ENCODE measurements at places on chromosomes 1 and 21. TPM values are rescaled to one million over a fixed set of nuclear protein-coding genes. Genes with fewer than 3 reads are reported as not detected.

C1orf87 gene
- not detected for total RNA-seq

HAO2 gene
- total RNA-seq = not detected

F13B gene
- not detected for total RNA-seq

NEGR1 gene
- not detected for total RNA-seq

TLCD4 gene
- 0.23 TPM for total RNA-seq

GBP4 gene
- total RNA-seq = 34.1 TPM

SDE2 gene
- 37.6 TPM for total RNA-seq

DNA sequence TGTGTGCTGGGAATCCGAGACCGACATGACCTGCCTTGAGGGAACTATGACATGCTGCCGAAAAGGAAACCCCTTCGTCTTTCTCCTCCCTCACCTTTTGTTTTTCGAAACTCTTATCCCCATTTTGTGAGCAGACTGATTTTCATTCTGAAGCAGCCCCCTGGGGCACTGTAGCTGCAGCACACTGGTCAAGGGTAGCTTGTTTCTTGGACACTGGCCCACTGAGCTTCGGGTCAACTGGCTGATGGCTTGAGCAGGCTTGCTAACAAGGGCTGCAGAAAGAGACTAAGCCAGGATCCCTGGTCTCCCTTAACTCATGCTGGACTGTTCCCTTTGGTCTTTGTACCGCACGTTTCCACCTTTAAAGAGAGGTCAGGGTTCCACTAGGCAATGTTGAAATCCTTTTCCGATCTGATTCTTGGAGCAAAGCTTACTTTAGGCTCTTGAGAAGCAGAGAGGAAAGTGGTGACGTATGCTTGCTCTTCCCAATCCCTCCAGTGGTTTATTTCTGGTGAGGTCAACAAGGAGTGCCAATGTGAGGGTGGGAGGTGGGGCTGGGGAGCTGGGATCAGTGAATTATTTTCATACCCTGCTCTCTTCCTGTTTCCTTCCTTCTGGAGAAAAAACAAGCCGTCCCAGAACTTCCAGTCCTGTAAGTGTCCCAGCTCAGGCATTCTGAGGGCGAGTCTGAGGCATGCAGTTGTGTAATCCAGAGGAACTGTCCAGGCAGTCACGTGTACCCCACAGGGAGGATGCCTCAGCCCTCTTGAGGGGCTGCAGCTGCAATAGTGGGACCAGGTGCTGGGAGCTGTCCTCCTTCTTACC, 7.6 kb downstream of the CYP4B1 start:
- DNase-seq = no peak
- no peak overlapping the region for H3K4me3 ChIP-seq
- peaks cover 15% of the 10 kb centered on the region for H3K27me3 ChIP-seq
- H3K36me3 ChIP-seq = peaks cover 2% of the 10 kb centered on the region

DNA sequence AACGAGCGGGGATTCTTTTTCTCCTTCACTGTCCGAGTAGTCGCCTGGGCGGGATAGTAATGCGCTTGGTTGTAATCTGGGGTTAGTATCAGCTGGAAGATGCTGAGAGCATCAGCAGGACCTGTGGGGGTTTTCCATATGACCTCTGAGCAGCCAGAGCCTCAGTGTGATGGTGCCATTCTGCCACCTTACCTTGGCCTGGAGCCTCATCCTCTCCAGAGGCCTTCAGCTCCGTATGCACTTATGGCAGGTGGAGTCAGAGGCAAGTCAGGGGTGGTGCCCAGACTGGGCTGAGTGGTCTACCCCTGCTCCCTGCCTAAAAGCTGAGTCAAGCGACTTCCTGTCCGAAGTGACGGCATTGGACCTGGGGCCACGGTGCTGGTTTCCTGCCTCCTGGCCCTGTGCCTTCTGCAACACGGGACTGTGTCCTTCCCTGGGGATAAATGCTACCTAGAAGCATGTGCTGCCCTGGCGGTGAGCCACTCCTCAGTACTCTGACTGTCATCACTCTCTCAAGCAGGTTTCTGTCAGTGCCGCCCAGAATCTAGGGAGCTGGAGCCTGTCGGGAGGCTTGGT, 24.7 kb downstream of the TENT5C start:
- H3K4me3 ChIP-seq = no peak overlapping the region
- H3K27ac ChIP-seq = peak overlapping the region; percentile 32
- DNase-seq = no peak
- H3K4me1 ChIP-seq = peaks cover 38% of the 10 kb centered on the region

GRCh38 chr1:192762265-192762664, 46.6 kb upstream of the RGS2 start:
- H3K27ac ChIP-seq = no peak overlapping the region
- H3K36me3 ChIP-seq = no peaks in the 10 kb centered on the region
- no peaks in the 10 kb centered on the region for H3K4me1 ChIP-seq
- DNase-seq = no peak
- no peak overlapping the region for H3K4me3 ChIP-seq

GRCh38 chr1:211639475-211640300, 35.7 kb downstream of the NEK2 start:
- H3K27me3 ChIP-seq = peaks cover 5% of the 10 kb centered on the region
- DNase-seq = no peak
- H3K4me3 ChIP-seq = no peak overlapping the region
- H3K27ac ChIP-seq = no peak overlapping the region
- H3K4me1 ChIP-seq = peaks cover 13% of the 10 kb centered on the region

GRCh38 chr1:206682111-206682510, 2.6 kb upstream of the MAPKAPK2 start:
- H3K4me1 ChIP-seq = peaks cover 26% of the 10 kb centered on the region
- H3K4me3 ChIP-seq = no peak overlapping the region
- peaks cover 6% of the 10 kb centered on the region for H3K27me3 ChIP-seq
- H3K27ac ChIP-seq = no peak overlapping the region
- H3K36me3 ChIP-seq = no peaks in the 10 kb centered on the region
- no peak for DNase-seq

GRCh38 chr1:221708076-221708571, 33.8 kb downstream of the DUSP10 start:
- H3K36me3 ChIP-seq = peaks cover 2% of the 10 kb centered on the region
- peak; percentile 36 for DNase-seq
- H3K4me1 ChIP-seq = peaks cover 38% of the 10 kb centered on the region
- H3K4me3 ChIP-seq = peak overlapping the region; percentile 69
- peak overlapping the region; percentile 95 for H3K27ac ChIP-seq

DNA sequence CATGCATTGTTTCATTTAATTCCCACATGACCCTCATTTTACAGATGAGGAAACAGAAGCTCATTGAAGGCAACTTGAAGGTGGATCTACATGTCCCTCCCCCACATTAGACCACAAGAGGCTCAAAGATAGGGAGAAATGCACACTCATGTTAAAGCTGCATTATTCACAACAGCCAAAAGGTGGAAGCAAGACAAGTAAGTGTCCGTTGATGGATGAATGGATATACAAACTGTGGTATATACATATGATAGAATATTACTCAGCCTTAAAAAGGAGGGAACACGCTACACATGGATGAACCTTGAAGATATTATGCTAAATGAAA, 149.7 kb upstream of the JUN start:
- no peak overlapping the region for H3K4me3 ChIP-seq
- H3K4me1 ChIP-seq = peaks cover 40% of the 10 kb centered on the region
- peaks cover 30% of the 10 kb centered on the region for H3K27me3 ChIP-seq
- no peak for DNase-seq

GRCh38 chr1:110606657-110607535, 738 bp upstream of the KCNA2 start:
- H3K36me3 ChIP-seq = peaks cover 3% of the 10 kb centered on the region
- peaks cover 27% of the 10 kb centered on the region for H3K4me1 ChIP-seq
- H3K27ac ChIP-seq = no peak overlapping the region
- no peak for DNase-seq
- peak overlapping the region; percentile 84 for H3K4me3 ChIP-seq

DNA sequence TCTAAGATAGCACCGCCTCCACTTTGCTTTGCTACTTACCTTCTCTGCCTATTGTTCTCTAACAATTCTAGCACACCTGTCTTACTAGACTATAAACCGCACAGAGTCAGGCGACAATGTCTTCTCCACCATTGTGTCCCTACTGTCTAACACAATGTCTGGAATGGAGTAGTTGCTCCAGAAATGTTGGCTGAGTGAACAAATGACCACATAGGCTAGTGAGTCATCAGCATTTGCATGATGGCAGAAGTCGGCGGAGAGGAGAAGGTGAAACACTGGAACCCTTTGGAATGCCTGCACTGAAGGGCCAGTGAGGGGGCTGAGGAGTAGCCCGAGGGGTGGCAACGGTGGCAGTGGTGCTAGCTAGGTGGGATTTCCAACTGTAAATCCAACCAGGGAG, 14.0 kb upstream of the PABPC4 start:
- no peak overlapping the region for H3K27ac ChIP-seq
- DNase-seq = no peak
- peaks cover 3% of the 10 kb centered on the region for H3K36me3 ChIP-seq
- peaks cover 7% of the 10 kb centered on the region for H3K27me3 ChIP-seq
- no peak overlapping the region for H3K4me3 ChIP-seq

DNA sequence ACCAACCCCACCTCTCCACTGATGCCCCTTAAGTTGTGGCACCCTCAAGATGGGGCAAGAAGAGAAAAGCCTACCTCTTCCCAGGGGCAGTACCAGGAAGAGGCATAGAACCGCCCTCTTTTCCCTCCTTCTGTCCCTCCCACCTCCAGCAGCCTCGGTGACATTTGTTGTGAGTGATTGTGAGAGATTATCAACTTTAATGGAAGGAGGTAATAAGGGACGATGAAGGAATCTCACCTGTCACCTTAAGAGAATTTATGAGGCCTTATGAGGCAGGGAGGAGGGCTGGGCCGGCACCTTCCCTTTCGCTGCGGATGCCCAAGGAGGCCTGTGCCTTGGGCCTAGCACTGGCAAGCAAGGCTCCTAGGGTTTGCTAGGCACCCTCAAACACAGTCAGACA, 1.4 kb upstream of the ADGRB2 start:
- no peak overlapping the region for H3K27ac ChIP-seq
- H3K27me3 ChIP-seq = no peaks in the 10 kb centered on the region
- peaks cover 18% of the 10 kb centered on the region for H3K4me1 ChIP-seq
- no peaks in the 10 kb centered on the region for H3K36me3 ChIP-seq

DNA sequence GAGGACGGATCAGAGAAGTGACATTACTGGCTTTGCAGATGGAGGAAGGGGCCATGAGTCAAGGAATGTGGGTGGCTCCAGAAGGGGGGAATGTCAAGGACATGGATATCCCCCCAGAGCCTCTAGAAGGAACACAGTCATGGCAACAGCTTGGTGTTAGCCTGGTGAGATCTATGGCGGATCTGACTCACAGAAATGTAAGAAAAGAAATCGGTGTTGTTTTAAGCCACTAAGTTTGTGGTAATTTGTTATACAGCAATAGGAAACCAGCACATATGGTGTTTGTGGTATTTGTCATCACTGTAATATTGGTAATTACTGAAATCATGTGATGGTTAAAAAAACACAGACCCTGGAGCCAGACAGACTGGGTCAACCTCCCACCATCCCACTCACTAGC, 236.2 kb downstream of the SETD4 start:
- H3K4me3 ChIP-seq = no peak overlapping the region
- H3K4me1 ChIP-seq = peaks cover 3% of the 10 kb centered on the region
- no peak overlapping the region for H3K27ac ChIP-seq
- H3K36me3 ChIP-seq = peaks cover 6% of the 10 kb centered on the region

DNA sequence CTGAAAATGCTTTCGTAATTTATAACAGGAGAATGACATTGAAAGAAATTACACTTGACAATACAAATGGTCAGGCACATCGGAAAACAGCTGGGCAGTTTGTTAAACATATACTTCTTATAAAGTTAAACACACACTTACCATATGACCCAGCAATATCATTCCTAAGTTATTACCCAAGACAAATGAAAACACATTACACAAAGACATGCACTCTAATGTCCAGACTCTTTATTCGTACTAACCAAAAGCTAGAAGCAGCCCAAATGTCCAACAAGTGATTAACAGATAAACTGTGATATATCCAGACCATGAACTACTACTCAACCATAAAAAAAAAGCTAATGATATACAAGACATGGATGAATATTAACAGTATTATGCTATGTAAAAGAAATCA, 8.5 kb downstream of the AKT3 start:
- no peaks in the 10 kb centered on the region for H3K36me3 ChIP-seq
- H3K4me3 ChIP-seq = no peak overlapping the region
- H3K4me1 ChIP-seq = peaks cover 18% of the 10 kb centered on the region

All from T-helper 17 cell (primary cell).